Osteocyte (in vitro differentiated cells): ENCODE measurements at places on chromosomes 7 and 10.

DNA sequence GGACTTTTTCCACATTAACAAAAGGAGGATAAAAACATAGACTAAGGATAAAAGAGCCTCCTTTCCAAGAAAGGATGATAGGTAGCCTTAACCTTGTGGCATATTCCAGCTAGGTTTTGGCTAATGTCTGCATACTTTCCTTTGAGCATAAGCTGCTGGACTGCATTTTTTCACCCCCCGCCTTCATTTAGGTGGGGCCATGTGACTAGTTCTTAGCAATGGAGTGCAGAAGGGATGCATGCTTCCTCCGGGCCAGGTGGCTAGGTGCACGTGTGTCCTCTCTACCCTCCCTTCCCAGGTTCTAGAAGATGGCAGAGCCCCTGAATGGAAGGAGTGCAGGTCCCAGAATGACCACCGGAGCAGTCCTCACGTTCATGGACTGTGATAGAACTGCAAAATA, 59.8 kb downstream of the BPGM start:
- H3K4me3 ChIP-seq = no peak overlapping the region
- no peak for DNase-seq
- H3K27ac ChIP-seq = peak overlapping the region; percentile 23

DNA sequence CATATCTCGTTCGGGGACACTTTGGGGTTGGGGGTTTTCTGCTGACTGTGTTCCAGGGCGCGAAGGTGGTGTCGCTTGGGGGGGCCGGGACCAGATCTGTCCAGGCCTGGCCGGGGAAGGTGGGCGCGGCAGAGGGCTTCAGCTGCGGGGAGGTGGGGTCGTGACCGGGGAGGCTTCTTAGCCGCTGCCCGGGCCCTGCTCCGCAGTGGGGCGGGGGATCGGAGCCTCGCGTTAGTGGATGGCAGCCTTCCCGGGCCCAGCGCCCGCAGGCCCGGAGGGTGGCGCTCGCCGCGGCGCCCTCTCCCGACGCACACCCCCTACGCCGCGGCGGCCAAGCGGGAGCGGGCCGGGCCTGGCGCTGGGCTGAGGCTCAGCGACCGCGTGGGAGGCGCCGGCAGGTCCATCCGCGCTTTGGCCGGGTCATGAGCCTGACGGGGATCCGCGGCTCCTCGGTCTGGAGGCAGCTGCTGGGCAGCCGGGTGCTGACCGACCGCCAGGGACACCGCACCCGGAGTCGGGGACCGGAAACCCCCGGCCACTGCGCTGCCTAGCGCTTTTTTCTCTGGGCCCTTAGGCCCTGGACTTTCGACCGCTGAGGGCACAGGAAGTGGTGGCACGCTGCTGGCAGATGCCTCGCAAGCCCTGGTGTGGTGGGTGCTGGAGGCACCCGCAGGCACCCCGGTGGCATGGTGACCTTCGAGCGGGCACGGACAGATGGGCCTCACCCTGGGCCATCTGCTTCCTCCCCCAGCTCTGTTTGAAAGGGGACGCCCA, 1.2 kb downstream of the AGAP3 start:
- H3K27me3 ChIP-seq = no peaks in the 10 kb centered on the region
- peaks cover 3% of the 10 kb centered on the region for H3K36me3 ChIP-seq
- peak overlapping the region; percentile 84 for H3K4me3 ChIP-seq
- H3K27ac ChIP-seq = peak overlapping the region; percentile 97

- H3K4me3 ChIP-seq = no peak overlapping the region
- H3K27me3 ChIP-seq = no peaks in the 10 kb centered on the region
- no peaks in the 10 kb centered on the region for H3K36me3 ChIP-seq
- peaks cover 9% of the 10 kb centered on the region for H3K4me1 ChIP-seq
- H3K27ac ChIP-seq = no peak overlapping the region
Observed at GRCh38 chr7:124155432-124156022, 122.7 kb upstream of the TMEM229A start.

GRCh38 chr7:121085922-121086321, 97.4 kb downstream of the CPED1 start:
- H3K36me3 ChIP-seq = no peaks in the 10 kb centered on the region
- H3K4me3 ChIP-seq = no peak overlapping the region
- H3K27ac ChIP-seq = peak overlapping the region; percentile 52

DNA sequence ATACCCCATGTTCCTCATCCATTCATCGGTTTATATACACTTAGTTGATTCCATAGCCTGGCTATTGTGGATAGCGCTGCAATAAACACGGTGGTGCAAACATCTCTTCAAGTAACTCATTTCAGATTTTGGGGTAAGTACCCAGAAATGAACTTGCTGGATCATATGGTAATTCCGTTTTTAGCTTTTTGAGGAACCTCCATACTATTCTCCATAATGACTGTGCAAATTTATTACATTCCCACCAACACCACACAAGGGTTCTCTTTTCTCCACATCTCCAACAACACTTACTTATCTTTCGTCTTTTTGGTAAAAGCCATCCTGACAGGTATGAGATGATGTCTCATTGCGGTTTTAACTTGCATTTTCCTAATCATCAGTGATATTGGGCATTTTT, 3.7 kb downstream of the NPFFR1 start:
- H3K27me3 ChIP-seq = peaks cover 46% of the 10 kb centered on the region
- H3K36me3 ChIP-seq = no peaks in the 10 kb centered on the region
- DNase-seq = no peak
- peaks cover 2% of the 10 kb centered on the region for H3K4me1 ChIP-seq
- no peak overlapping the region for H3K27ac ChIP-seq
- no peak overlapping the region for H3K4me3 ChIP-seq

DNA sequence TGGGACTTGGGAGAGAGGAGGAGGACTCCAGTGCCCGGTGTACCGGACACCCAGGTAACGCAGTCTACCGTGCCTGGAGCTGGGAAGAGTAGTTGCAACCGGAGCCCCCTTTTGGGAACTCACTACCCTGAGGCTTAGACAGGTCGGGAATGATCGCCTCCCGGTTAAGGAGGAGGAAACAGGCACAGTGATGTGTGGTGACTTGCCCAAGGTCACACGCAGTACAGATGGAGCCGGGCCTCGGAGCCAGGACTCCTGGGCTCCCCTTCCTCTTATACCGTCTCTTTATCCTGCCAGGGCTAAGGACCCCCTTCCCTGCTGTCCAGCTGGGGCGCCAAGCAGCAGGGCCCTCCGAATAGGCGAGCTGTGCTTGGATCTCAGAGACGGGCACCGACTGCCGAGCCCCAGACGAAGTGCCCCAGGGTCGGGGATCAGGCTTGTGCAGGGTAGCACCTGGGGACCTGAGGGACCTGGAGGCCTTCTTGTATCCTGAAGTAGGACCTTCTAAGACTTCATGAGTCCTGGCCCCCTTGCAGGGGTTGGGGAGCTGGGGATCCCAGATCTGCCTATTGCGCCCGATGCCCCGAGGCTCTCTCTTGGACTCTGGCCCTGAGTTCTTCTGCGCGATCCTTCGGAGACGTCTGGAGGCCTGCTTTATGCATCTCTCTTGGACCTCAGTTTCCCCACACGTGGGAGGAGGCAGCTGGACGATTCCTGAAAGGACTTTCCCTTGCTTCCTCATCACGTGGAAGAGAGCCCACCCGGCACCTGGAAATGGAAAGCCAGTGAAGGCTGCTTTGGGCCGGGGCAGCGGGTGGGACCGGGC, 767 bp upstream of the CYP26A1 start:
- peaks cover 41% of the 10 kb centered on the region for H3K4me1 ChIP-seq
- no peak overlapping the region for H3K27ac ChIP-seq
